ENCODE measurements at places on chromosomes 13 and 19.

DNA sequence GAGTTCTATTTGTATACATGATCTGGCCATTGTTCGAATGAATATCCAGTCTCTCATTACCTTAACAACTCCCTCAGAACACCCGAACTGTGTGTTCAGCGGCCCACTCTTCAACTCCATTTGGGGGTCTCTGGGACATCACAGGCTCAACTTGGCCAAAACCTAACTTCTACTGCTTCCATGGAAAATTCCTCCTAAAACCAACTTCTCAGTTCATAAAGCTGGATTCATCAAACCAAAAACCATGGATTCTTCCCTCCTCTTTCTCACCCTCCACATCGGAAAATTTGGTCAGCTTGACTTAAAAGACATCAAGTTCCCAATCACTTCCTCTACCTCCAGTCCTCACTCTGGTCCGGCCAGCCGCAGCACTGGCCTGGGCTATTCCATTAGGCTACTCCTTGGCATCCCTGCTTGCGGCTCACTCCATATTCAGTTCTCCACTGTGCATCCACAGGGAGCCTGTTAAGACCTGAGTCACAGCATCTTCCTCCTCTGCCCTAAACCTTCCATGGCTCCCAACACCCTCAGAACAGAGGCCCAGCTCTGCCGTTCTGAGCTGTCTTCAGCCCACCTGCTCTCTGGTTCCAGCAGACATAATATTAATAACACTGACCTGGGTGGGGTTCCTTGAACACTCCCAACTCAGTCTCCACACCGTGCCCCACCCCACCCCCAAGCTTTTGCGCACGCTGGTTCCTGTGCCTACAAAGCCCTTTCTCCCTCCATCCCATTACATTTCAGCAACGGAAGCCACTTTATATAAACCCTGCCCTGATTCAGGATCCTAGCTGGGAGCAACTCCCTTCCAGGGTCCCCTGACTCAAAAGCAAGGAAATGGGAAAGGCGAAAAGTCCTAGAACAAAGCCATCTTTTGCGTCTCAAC, 1.1 kb downstream of the ZNF792 start:
- DNase-seq = no peak

GRCh38 chr13:44796597-44797490, 192.4 kb downstream of the NUFIP1 start:
- DNase-seq = no peak

GRCh38 chr13:38398711-38399493, 49.3 kb downstream of the UFM1 start:
- no peak for DNase-seq

- DNase-seq = no peak
Measured at GRCh38 chr13:19713186-19713965, 69.4 kb downstream of the PSPC1 start.

GRCh38 chr19:2561895-2562294, 86.0 kb downstream of the GADD45B start:
- DNase-seq = no peak

GRCh38 chr19:15320116-15320515, 12.2 kb downstream of the BRD4 start:
- DNase-seq = no peak

DNA sequence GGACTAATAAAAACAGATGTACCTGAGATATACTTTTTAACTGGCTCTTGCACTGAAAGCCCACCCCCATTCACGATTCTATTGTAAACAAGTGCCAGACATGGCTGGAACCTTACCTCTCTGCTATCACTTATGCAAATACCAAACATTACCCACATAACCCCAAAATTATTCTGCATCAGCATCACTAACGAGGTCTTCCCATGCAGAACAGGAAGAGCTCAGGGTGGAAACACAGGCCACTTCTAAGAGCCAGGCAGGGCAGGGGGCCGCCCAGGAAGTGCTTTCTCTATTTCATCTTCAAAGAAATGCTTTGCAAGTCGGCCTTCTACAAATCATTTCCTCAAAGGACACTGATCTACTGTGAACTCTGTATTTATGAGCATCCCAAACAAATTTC, 7.3 kb downstream of the IRS2 start:
- no peak for DNase-seq

GRCh38 chr13:21670006-21670882, 629 bp upstream of the FGF9 start:
- peak; percentile 64 for DNase-seq

DNA sequence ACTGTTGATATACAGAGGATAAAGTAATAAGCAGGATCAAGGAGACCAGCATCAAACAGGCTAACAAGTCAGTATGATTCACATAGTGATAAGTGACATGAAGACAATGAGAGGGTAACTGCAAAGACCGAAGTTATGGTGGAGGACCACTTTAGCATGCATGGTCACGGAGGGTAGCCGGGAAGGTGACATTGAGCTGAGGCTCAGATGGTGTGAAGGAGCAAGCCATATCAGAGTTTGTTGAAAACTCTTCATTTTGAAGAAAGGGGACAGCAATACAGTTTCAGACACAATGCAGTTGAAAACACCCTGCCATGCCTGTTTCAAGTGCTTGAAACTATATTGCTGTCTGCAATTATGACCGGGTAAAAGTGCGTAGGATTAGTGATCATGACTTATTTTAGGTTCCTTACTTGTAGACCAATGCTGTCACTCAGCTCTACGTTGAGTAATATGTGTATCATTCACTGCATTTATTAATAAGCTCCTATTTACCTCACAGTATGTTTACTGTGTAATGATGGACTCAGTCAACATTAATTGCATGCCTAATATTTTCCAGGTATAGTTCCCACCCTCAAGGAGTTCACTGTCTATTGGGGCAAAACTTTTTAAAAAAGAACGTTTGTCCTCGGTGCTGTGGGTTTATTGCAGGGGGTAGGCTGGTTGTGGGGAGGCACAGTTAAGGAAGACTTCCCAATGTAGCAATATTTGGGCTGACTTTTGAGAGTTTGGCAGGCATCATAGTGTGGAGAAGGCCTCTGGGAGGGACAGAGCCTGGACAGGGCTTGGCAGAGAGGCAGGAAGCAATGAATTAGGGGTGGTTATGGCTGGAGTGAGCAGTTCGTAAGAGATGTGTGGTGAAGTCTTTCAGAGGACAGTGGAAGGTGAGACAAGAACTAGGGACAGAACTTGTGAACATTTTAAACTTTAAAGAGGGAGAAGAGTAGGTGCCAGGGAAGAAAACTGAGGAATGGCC, 3.2 kb downstream of the UBAC2 start:
- DNase-seq = no peak

GRCh38 chr19:50640368-50640767, 687 bp upstream of the SYT3 start:
- DNase-seq = no peak

DNA sequence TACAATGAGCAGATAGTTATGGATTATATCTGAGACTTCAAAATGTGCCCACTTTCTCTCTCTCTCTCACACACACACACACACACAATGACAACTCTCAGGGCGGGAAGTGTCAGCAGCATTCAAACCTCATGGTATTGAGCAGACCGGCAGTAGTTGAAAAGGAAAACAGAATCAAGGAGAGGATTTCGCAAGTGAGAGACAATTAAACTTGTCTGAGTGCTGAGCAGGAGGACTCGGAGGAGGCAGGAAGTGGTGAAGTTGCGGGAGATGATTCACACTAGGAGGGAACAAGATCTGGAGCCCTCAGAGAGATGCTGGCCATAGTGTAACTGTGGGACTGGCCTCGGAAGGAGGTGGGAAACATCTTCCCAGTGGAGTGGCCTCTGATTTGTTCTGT, 353.1 kb downstream of the EFNB2 start:
- no peak for DNase-seq

GRCh38 chr19:16330806-16331690, 6.4 kb downstream of the KLF2 start:
- no peak for DNase-seq

DNA sequence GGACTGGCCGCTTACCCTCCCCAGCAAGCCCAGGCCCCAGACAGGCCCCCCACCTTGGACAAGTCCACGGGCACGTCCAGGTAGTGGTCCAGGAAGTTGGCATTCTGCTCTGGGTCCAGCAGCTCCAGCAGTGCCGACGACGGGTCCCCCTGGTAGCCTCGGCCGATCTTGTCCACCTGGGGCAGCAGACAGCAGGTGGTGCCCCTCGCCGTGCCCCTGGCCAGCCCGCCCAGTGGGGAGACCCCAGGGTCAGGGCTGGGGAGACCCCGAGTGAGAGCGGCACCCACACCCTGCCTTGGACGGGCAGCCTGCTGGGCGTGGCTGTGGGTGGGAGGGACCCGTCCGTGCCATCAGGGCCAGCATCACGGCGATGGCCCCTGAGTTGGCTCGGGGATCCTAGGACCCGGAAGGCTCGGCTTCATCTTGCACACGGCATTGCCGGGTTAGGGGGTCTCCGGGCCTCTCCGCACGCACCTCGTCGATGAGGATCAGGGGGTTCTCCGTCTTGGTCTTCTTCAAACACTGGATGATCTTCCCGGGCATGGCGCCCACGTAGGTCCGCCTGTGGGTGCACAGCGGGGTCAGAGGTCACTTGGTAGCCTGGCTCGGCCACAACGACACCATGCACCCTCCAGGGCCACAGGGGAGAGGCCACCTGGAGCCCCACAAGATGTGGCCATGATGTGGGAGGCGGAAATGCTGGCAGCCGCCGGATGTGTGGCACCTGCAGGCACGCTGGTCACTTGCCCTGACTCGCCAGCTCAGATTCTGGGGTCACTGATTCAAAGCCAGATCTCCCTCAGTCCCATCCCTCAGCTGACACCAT, 6.3 kb downstream of the RPL36 start:
- no peak for DNase-seq

- DNase-seq = no peak
Measured at GRCh38 chr13:60427285-60427684, 30.3 kb downstream of the TDRD3 start.

GRCh38 chr13:44765001-44765471, 188.9 kb upstream of the TSC22D1 start:
- DNase-seq = no peak

- no peak for DNase-seq
Measured at GRCh38 chr13:23086968-23087623, 93.7 kb upstream of the SGCG start.

- no peak for DNase-seq
Measured at GRCh38 chr13:45930177-45930576, 78.6 kb upstream of the SIAH3 start.

- DNase-seq = no peak
Measured at GRCh38 chr19:4327252-4327876, 11.3 kb downstream of the STAP2 start.

DNA sequence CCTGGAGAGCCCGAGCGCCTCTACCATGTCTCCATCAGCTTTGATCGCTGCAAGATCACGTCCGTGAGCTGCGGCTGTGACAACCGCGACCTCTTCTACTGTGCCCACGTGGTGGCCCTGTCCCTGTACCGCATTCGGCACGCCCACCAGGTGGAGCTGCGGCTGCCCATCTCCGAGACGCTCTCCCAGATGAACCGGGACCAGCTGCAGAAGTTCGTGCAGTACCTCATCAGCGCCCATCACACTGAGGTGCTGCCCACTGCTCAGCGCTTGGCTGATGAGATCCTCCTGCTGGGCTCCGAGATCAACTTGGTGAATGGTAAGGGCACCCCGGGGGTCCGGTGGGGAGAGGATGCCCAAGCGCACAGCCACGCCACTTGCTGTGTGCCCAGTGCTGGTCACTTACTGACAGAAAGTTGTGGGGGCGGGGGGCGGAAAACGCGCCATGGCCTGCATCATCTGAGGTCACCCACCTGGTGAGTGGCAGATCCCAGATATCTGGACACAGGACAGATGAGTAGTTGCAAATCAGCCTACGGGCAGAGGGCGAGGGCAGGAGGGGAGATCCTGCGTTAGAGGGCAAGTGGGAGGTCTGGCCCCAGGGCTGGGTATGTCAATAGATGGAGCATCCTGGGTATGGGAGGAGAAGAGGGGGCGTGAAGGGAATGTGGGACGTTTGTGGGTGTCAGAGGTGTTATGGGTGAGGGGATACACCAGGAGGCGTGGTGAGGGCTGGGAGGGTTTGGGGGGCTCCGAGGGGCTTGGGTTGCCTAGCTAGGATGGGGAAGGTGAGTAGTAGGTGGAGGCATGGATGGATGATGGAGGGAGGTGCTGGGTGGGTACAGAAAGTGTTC, 9.8 kb downstream of the ZSWIM4 start:
- DNase-seq = no peak

DNA sequence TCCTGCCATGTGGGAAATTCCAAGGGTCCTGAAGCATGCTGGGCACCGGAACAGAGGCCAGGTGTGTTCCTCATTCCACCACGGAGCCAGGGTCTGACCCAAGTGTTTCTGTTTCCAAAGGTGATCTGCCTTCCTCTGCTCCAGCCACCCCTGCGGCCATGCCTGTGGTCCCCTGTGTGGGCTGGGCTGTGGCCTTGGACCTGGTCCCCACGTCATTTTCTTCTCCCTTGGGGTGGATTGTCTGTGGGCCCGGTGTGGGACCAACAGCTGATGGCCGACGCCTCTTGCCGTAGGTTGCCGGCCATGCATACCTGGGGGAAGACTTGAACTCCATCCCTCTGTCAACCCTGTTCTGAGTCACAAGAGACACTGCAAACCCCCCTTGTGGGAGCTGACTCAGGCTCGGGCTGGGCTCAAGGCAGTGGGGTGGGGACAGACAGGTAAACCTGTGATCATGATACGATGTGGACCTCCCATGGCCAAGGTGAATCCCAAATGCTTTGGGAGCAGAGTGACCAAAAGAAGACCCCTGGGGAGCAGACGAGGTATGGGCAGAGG, 35.0 kb downstream of the ATP11A start:
- no peak for DNase-seq

DNA sequence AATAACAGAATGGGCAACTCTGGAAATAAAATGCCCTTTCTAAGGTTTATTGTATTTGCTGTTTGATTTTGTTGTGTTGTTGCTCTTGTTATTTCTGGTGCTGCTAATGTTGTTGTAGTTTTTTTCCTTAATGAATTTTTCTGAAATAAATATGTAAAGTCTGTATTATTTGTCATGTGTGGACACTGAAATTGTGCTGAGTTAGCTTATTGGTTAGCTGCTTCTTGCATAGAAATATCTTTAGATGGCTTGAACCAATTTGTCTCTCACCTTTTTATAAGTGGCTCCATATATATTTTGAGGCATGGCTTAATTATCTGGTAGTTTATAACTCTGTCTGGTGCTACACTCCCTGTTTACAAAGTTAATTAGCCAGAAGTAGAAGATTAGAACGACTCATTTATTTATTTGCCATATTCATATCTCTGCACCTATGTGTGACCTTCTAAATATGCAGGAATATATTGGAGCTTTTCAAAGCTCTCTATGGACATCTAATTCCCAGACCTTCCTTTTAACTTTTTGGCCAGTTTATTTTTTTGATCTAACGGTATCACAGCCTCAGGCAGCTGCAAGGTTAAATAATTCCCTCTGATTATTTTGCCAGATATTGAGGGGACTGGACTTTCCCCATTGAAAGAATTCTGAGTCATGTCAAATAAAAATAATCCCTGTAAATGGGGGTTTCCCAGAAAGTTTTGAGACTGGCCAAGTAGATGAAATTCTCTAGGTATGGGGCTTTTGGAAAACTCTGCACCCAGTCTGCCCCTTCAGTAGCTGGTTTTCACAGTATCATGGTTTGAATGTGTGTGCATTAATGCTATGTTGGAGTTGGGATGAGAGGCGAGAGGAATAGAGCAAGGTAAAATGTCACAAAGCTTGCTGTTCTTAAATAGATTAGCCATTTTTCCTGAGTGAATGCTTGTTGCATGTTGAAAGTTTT, 1331.7 kb upstream of the MIR17HG start:
- DNase-seq = no peak

GRCh38 chr19:6530386-6531162, at the start of gene TNFSF9:
Gene TNFSF9 (plus strand): TSS chr19:6531026. CDS start chr19:6531037, 11 bp downstream.
- peak; percentile 69 for DNase-seq
